ENCODE measurements at places on chromosomes 6 and 20. TPM values are rescaled to one million over a fixed set of nuclear protein-coding genes. Genes with fewer than 3 reads are reported as not detected.
A peak's percentile ranks its signal among the peaks of the same experiment; 100 is the strongest.

- no peak for DNase-seq
Measured at GRCh38 chr6:136866872-136867416, 44.6 kb downstream of the PEX7 start.

GRCh38 chr6:138805016-138805765 lies 9.3 kb downstream of the ECT2L start:
- no peak for DNase-seq

DNA sequence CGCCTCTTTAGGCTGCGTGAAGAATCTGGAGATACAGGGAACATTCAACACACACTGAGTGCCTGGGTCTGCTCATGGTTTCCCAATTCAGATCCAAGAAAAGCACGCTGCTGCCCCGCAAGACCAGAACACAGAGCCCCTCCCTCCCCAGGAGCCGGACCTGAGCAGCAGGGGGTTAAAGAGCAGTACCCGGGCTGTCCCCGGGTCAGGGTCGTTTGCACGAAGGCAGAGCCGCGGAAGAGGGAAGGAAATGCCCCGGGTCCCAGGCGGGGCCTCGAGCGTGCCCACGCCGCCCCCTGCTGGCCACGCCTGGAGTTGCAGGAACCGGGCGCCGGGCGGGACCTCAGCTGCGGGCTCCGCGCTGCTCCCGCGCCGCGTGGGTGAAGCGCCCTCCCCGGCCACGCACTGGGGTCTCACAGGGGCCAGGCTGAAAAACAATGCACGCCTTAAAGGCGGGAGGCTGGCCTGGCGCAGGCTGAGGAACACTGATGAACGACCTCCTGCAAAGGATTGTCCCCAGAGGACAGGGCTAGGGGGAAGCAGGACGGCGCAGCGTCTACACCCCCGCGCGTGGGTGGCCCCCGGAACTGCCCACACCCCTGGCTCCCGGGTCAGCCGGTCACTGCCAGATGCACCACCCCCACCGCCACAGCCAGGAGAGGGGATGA lies 48.9 kb downstream of the ANKRD60 start:
- peak; percentile 56 for DNase-seq

- DNase-seq: no peak
Measured at GRCh38 chr6:36851626-36852025, 12.4 kb upstream of the CPNE5 start.

GRCh38 chr6:169498916-169499513 lies 202.8 kb downstream of the WDR27 start:
- DNase-seq: no peak

DNA sequence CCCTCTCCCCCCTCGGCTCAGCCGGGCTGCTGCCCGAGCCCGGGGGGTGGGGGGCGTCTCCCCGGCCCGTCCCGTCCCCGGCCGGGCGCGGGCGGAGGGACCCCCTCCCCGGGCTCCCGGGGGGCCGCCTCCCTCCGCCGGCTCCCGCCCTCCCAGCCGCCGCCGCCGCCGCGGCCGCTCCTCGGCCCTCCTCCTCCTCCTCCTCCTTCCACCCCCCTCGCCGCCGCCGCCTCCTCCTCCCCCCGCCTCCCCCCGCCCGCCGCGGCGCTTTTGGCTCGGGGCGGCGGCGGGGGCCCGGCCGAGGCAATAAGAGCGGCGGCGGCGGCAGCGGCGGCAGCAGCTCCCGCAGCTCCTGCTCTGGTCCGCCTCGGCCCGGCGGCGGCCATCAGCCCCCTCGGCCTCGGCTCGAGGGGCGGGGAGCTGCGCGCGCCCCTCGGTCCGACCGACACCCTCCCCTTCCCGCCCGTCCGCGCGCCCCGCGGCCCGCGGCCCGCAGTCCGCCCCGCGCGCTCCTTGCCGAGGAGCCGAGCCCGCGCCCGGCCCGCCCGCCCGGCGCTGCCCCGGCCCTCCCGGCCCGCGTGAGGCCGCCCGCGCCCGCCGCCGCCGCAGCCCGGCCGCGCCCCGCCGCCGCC lies 38.7 kb downstream of the GNAS start:
- peak; percentile 77 for DNase-seq

HSP90AB1 gene
- total RNA-seq: 784 TPM

FOXC1 gene
- total RNA-seq: 12.1 TPM

TBXT gene
- total RNA-seq: not detected

NAPB gene
- 8.2 TPM for total RNA-seq

CLIC5 gene
- under 0.01 TPM for total RNA-seq

All from dermis blood vessel endothelial cell (primary cell).